Stimulated activated CD8-positive, alpha-beta memory T cell treated with anti-CD3 and anti-CD28 coated beads, Interleukin-15, amount 100 ng/mL, for 48 hours (primary cell): ENCODE measurements at places on chromosomes 12 and 14.

GRCh38 chr14:37992499-37992898 is 215.2 kb upstream of the SSTR1 start:
- no peak for DNase-seq

- no peak for DNase-seq
Measured at GRCh38 chr12:122399592-122400373, 22.7 kb downstream of the CLIP1 start.

GRCh38 chr12:96828169-96828789 is 78.8 kb upstream of the NEDD1 start:
- DNase-seq = no peak

DNA sequence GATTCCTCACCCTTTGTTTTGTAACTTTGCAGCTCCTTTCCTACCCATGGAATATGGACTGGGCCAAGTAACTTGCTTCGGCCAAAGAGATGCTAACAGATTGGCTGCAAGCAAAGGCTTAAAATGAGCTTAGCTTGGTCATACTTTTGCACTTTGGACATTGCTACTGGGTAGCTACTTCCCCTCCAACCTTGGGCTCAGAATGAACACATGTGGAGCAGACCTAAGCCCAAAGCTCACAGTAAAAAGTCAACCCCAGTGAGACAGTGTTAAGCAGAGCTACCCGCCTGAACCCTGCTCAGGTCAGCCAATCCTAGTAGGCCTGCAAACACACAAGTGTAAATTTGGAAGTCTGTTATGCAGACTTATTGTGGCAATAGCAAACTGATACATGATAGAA is 14.6 kb downstream of the KICS2 start:
- DNase-seq = no peak
